Mucosa of gallbladder (tissue), 1 donor: ENCODE measurements at places on chromosomes 7 and 10. TPM values are rescaled to one million over a fixed set of nuclear protein-coding genes. Genes with fewer than 3 reads are reported as not detected.

SFTPA1 gene
- 7.0 TPM for total RNA-seq

HTR7 gene
- total RNA-seq, result 1.2 TPM

LDB3 gene
- 4.9 TPM for total RNA-seq

SPAM1 gene
- not detected for total RNA-seq

SLC13A1 gene
- 132 TPM for total RNA-seq

ASZ1 gene
- total RNA-seq, result not detected

ARHGEF5 gene
- total RNA-seq, result 45.8 TPM

DLX6 gene
- not detected for total RNA-seq

MTPN gene
- 110 TPM for total RNA-seq

PRKG1 gene
- 28.3 TPM for total RNA-seq

RET gene
- 1.6 TPM for total RNA-seq

ERVW-1 gene
- not detected for total RNA-seq

SORBS1 gene
- total RNA-seq, result 431 TPM

ZNF467 gene
- 31.1 TPM for total RNA-seq

GPR158 gene
- total RNA-seq, result 0.09 TPM

CYP2C19 gene
- total RNA-seq, result 188 TPM

DGKI gene
- total RNA-seq, result 3.1 TPM

PTEN gene
- total RNA-seq, result 89.9 TPM

MCM10 gene
- total RNA-seq, result 0.40 TPM

HECW1 gene
- 3.8 TPM for total RNA-seq

SLC39A12 gene
- total RNA-seq, result not detected

OR2A1 gene
- total RNA-seq, result not detected

KLLN gene
- 0.69 TPM for total RNA-seq

SHTN1 gene
- total RNA-seq, result 36.7 TPM

SPDYE16 gene
- total RNA-seq, result not detected

STK17A gene
- total RNA-seq, result 16.1 TPM

CPA1 gene
- 27.8 TPM for total RNA-seq
